B cell (primary cell): ENCODE measurements at places on chromosomes 6 and 20. TPM values are rescaled to one million over a fixed set of nuclear protein-coding genes. Genes with fewer than 3 reads are reported as not detected.

DNA sequence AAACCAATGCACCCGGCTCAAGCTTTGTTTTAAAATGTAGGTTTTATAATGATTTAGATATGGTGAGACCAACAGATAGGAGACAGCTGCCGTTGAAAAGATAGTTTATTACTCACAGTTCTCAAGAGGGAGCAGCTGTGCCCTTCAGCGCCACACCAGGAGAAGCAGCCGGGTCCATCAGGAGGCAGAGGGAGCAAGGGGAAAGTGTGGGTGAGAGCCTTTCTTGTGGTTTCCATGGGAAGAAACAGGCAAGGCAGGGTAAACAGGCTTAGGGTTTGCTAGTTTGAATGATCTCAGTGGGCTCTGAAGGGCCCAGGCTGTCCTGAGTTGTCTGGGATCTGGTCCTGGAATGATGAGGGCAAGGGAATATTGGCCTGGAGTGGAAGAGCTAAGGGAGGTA lies 117.7 kb upstream of the PLCB4 start:
- no peak overlapping the region for H3K4me3 ChIP-seq
- H3K27me3 ChIP-seq = no peaks in the 10 kb centered on the region
- no peaks in the 10 kb centered on the region for H3K4me1 ChIP-seq

DNA sequence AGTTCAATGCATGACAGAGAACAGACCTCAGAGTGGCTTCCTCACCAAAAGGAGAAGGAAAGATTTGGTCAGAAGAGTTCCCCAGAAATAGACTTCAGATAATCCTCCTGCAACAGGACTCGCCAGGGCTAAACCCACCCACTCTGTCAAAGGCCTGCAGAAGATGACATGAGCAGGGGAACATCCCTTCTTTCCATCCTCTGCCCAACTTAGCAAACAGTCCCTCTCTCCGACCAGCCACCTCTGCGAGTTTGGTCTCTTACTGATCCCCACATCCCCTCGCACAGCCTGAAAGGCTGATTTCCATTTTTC lies 7.5 kb downstream of the NFATC2 start:
- peaks cover 45% of the 10 kb centered on the region for H3K4me1 ChIP-seq
- peak overlapping the region; percentile 38 for H3K27ac ChIP-seq
- H3K4me3 ChIP-seq = no peak overlapping the region
- peaks cover 36% of the 10 kb centered on the region for H3K36me3 ChIP-seq

DNA sequence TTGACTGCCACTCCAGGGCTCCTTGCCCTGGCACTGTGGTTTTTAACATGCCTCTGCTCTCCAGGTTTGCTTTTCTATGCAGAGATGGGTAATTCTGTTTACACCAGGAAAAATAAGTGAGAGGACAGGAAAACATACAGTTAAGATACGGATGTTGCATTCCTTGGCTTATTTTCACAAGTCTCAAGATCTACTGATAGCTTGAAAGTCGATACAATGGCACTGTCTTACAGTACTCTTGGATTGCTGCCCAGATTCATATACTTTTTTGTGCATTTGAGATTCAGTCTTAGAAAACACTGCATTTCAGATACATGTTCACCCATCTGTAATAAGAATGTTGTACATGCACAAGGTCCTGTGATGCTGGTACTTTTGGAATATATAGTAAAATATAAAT lies 159.6 kb upstream of the FLRT3 start:
- DNase-seq = no peak
- H3K36me3 ChIP-seq = no peaks in the 10 kb centered on the region
- H3K27me3 ChIP-seq = no peaks in the 10 kb centered on the region
- no peak overlapping the region for H3K4me3 ChIP-seq

DNA sequence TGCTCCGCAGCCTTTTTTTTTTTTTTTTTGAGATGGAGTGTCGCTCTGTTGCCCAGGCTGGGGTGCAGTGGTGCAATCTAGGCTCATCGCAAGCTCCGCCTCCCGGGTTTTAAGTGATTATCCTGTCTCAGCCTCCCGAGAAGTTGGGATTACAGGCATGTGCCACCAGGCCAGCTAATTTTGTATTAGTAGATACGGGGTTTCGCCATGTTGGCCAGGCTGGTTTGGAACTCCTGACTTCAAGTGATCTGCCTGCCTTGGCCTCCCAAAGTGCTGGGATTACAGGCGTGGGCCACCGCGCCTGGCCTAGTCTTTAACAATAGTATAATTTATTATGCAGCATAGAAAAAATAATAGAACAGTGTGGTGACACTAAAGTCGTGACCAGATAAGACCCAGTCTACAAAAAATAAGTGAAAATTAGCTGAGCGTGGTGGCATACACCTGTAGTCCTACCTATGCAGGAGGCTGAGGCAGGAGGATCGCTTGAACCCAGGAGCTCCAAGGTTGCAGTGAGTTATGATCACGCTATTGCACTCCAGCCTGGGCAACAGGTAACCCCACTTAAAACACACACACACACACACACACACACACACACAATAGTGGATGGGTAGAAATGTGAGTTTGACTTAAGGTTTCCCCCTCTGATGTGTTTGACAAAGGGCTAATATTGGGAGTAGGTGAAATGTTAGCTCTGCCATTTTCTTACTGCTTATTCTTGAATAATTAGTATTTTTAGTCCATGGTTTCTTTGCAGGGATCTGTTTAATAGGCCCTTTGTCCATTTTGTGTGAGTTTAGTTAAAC lies 6.5 kb downstream of the PIM1 start:
- H3K4me1 ChIP-seq = peaks cover 64% of the 10 kb centered on the region
- peak overlapping the region; percentile 16 for H3K27ac ChIP-seq
- peaks cover 29% of the 10 kb centered on the region for H3K36me3 ChIP-seq
- no peak for DNase-seq
- H3K27me3 ChIP-seq = no peaks in the 10 kb centered on the region

DNA sequence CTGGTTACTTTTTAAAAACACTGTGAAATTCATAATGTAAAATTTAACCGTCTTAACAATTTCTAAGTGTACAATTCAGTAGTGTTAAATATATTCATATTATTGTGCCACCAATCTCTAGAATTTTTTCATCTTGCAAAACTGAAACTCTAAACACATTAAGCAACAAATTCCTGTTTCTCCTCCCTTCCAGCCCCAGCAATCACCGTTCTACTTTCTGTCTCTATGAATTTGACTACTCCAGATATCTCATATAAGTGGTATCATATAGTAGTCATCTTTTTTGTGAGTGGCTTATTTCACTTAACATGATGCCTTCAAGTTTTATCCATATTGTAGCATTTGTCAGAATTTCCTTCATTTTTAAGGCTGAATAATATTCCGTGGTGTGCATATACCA lies 44.7 kb downstream of the RSPH3 start:
- no peak overlapping the region for H3K4me3 ChIP-seq
- no peak overlapping the region for H3K27ac ChIP-seq
- peaks cover 10% of the 10 kb centered on the region for H3K4me1 ChIP-seq
- H3K27me3 ChIP-seq = no peaks in the 10 kb centered on the region
- H3K36me3 ChIP-seq = no peaks in the 10 kb centered on the region
- DNase-seq = no peak

GRCh38 chr6:30547454-30547853 lies 8.8 kb downstream of the GNL1 start:
- no peak overlapping the region for H3K27ac ChIP-seq
- no peak overlapping the region for H3K4me3 ChIP-seq
- peaks cover 55% of the 10 kb centered on the region for H3K36me3 ChIP-seq
- no peaks in the 10 kb centered on the region for H3K27me3 ChIP-seq
- no peak for DNase-seq
- H3K4me1 ChIP-seq = peaks cover 15% of the 10 kb centered on the region

DNA sequence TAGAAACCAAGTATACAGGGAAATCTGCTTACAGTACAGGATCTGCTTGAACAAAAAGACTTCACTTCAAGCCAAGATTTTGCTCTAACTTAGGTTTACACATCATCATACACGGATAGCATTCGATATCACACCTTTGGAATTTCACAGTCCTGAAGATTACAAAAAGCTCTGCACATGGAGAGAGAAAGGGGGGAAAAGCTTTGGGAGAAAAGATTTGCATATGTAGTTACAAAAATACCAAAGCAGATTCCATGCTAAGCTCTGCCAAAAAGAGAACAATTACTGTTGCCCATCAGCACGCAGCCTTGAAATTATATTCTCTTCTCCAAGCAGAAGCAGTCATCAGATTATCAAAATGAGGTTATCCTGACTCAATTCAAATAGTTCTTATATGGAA lies 62.0 kb downstream of the HIVEP2 start:
- no peak for DNase-seq
- no peak overlapping the region for H3K4me3 ChIP-seq
- peaks cover 5% of the 10 kb centered on the region for H3K36me3 ChIP-seq

- H3K4me3 ChIP-seq = no peak overlapping the region
- H3K4me1 ChIP-seq = peaks cover 13% of the 10 kb centered on the region
- DNase-seq = no peak
- no peak overlapping the region for H3K27ac ChIP-seq
- no peaks in the 10 kb centered on the region for H3K36me3 ChIP-seq
Measured at GRCh38 chr6:106126482-106126881, 40.3 kb downstream of the PRDM1 start.

GRCh38 chr6:104958178-104959025 lies 1.5 kb downstream of the LIN28B start:
- no peak overlapping the region for H3K27ac ChIP-seq
- no peak overlapping the region for H3K4me3 ChIP-seq
- DNase-seq = peak; percentile 12
- no peaks in the 10 kb centered on the region for H3K36me3 ChIP-seq
- H3K4me1 ChIP-seq = peaks cover 16% of the 10 kb centered on the region

DNA sequence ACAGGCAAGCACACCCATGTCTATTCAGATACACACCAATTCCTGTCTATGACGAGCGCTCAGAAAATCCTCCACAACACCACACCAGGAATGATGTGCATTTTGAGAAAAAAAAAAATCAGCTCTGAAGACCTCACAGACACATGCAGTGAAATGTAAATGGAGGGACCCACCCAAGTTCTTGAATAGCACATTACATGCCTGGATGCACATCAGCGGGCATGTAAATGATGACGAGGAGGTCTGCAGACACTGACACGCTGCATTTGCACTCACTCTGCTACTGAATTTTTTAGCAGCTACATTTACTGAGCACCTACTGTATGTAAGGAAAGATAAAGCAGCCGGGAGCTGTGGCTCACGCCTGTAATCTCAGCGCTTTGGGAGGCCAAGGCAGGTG lies 14.7 kb downstream of the NRSN2 start:
- DNase-seq = peak; percentile 55
- H3K4me1 ChIP-seq = peaks cover 26% of the 10 kb centered on the region
- no peaks in the 10 kb centered on the region for H3K36me3 ChIP-seq
- H3K27ac ChIP-seq = no peak overlapping the region

DNA sequence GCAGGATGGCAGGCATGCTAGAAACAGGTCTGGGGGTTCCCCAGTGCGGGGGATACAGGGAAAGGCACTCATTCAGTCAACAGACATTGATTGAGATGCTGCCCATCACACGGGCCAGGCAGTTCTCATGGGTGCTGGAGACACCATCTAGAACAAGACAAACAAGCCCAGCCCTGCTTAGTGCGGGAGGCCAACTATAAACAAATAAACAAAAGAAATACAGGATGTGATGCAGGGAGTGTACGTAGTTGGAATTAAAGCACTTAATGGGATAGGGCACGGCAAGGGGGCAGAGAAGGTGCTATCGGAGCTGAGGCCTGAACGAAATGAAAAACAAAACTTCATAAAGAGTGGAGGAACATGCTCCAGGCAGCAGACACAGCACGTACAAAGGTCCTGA lies 169.3 kb downstream of the PREX1 start:
- H3K4me1 ChIP-seq = peaks cover 3% of the 10 kb centered on the region
- no peak overlapping the region for H3K27ac ChIP-seq
- DNase-seq = no peak
- H3K4me3 ChIP-seq = no peak overlapping the region
- peaks cover 92% of the 10 kb centered on the region for H3K36me3 ChIP-seq
- H3K27me3 ChIP-seq = no peaks in the 10 kb centered on the region

GRCh38 chr6:136586295-136586694 lies 36.1 kb upstream of the MAP7 start:
- peaks cover 60% of the 10 kb centered on the region for H3K36me3 ChIP-seq
- H3K4me1 ChIP-seq = no peaks in the 10 kb centered on the region
- no peak overlapping the region for H3K27ac ChIP-seq
- DNase-seq = no peak

DNA sequence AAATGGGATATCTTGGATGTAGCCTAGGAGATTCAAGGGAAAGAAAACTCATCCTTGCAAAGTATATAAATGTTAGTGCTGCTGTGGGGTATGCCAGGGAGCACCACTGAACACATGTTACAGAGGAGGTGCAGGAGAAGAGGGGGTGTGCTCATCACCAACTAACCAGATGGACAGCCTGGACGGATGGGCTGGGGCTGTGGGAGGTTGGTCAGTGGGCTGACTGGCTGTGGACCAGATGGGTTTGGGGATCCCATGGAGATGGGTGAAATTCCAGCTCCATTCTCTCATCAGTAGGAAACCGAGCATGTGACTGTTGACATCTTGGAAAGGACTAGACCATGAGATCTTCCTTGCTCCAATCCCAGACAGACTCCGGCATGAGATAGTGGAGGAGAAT lies 201.0 kb downstream of the LRFN2 start:
- H3K27ac ChIP-seq = no peak overlapping the region
- DNase-seq = no peak
- no peaks in the 10 kb centered on the region for H3K4me1 ChIP-seq
- H3K27me3 ChIP-seq = peaks cover 4% of the 10 kb centered on the region
- H3K36me3 ChIP-seq = no peaks in the 10 kb centered on the region

- H3K4me3 ChIP-seq = peak overlapping the region; percentile 41
- peak overlapping the region; percentile 96 for H3K27ac ChIP-seq
Measured at GRCh38 chr6:34671801-34672656, 24.5 kb downstream of the ILRUN start.

DNA sequence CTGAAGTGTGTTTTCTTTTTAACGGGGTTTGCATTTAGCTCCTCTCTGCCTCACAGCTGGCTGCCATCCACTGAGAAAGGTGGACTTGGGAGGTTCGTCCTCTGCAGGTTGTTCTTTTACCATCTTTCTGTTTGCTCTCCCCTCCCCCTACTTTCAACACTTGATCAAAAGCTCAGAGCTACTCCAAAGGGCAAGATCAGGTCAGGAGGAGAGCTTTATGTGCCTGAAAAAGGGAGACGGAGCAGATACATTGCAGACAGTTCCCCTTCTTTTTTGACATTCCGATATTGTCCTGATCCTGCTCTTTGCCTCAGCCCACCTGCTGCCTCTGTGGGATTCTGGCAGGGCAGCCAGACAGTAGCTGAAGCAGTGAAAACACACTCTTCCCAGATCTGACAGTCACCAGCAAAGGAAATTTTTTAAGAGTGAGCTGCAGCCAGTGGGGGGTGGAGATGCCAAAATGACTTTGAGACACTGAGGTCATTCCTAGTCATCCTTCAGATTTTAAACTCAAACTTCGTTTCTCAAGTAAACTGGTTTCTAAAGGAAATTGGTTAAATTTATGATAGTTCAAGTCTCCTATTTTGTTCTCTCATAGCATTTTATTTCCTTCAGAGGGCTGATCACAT lies 26.5 kb downstream of the SMLR1 start:
- no peak for DNase-seq
- peaks cover 6% of the 10 kb centered on the region for H3K4me1 ChIP-seq
- H3K36me3 ChIP-seq = no peaks in the 10 kb centered on the region

The NKAIN4 gene
- not detected in 2 replicates for total RNA-seq

The CAPN11 gene
- not detected in 2 replicates for total RNA-seq

The DST gene
- 1.5 and 3.3 TPM in 2 replicates for total RNA-seq
